GM12878 (cell line): ENCODE measurements at places on chromosomes 1 and 21. TPM values are rescaled to one million over a fixed set of nuclear protein-coding genes. Genes with fewer than 3 reads are reported as not detected.
A peak's percentile ranks its signal among the peaks of the same experiment; 100 is the strongest.

DNA sequence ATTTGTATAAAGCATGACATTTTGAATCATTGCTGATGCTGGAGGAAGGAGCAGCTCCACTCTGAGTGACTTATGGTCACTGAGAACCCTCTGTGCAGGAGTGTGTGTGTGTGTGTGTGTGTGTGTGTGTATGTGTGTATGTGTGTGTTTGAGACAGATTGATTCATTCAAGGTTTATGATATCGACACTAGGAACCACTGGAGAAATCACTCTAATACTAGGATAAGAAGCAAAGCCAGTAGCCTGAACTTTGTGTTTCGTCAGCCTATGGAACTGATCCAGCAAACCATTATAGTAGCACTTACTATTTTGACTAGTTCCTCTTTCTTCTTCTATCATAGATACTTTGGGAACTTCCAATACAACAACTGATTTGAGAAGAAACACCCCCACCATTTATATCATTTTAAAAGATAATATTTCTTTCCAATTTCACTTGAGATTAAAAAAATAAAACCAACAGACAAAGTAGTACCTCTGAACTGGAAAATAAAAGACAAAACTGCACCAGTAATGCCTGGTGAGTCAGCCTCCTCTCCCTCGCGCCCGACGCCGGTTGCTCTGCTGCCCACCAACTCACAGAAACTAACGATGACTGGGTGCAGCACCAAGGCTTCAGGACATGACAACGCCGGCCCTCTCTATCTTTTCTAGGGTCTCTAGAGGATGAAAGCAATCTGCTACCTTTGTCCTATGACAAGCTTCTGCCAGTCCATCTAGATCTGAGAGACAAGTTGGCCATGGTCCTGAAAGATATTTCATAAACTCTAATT is 20.9 kb downstream of the SLAMF1 start:
- H3K36me3 ChIP-seq: peaks cover 12% of the 10 kb centered on the region
- peak overlapping the region; percentile 92 for H3K27ac ChIP-seq
- H3K4me1 ChIP-seq: peaks cover 85% of the 10 kb centered on the region
- peak overlapping the region; percentile 26; the same call in 1 of the 2 replicates for H3K4me3 ChIP-seq
- no peaks in the 10 kb centered on the region for H3K27me3 ChIP-seq

DNA sequence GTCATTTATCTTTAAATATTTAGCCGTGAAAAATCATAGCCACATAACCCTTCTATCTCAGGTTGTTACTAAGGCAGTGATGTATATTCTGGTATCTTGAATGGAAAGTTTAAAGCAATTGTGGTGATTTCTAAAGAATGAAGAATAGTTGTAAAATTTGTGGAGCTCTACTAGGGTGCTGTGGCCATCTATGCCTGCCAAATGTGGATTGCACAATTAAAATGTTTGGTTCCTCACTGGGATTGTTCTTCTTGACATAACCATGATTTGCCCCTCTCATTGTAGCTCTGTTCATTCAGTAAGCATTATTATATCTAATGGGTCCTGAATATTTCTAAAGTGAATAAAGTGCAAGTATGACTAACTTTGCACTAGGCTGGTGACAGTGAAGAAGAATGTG is 50.1 kb downstream of the AK4 start:
- H3K36me3 ChIP-seq: peaks cover 16% of the 10 kb centered on the region; the same call in 1 of the 2 replicates
- H3K27me3 ChIP-seq: no peaks in the 10 kb centered on the region
- no peak overlapping the region for H3K27ac ChIP-seq
- DNase-seq: no peak
- no peak overlapping the region for H3K4me3 ChIP-seq

GRCh38 chr1:26949926-26950319 is 10.3 kb downstream of the KDF1 start:
- no peak overlapping the region for H3K4me3 ChIP-seq
- peaks cover 4% of the 10 kb centered on the region; the same call in 1 of the 2 replicates for H3K36me3 ChIP-seq
- no peak for DNase-seq
- H3K27ac ChIP-seq: no peak overlapping the region

GRCh38 chr1:57741521-57741920 is 317.7 kb upstream of the DAB1 start:
- H3K36me3 ChIP-seq: no peaks in the 10 kb centered on the region
- H3K4me1 ChIP-seq: no peaks in the 10 kb centered on the region
- H3K4me3 ChIP-seq: no peak overlapping the region
- H3K27me3 ChIP-seq: no peaks in the 10 kb centered on the region

DNA sequence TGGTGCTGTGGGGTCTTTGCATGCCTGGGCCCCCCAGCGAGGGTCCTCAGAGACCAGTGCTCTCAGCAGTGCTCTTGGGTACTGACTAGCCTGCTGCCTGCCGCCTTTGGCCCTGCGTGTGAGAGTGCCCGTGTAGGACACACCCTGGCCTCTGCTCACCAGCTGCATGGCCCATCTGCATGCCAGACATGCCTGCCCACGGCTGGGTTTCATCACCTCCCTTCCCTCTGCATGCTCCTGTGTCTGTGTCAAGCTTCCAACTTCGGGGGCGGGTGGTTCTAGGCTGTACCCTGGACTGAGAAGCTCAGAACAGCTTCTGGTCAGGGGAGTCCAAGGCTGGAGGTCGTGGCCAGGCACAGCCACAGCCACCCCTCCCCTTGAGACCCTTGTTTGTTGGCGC is 56.9 kb downstream of the PTPRF start:
- H3K4me3 ChIP-seq: no peak overlapping the region
- no peak overlapping the region for H3K27ac ChIP-seq
- H3K36me3 ChIP-seq: no peaks in the 10 kb centered on the region
- DNase-seq: no peak

GRCh38 chr1:99532276-99532580 is 113.7 kb upstream of the PALMD start:
- H3K27ac ChIP-seq: no peak overlapping the region
- no peaks in the 10 kb centered on the region for H3K4me1 ChIP-seq
- no peak for DNase-seq
- H3K27me3 ChIP-seq: no peaks in the 10 kb centered on the region; the same call in 1 of the 2 replicates
- no peaks in the 10 kb centered on the region for H3K36me3 ChIP-seq

DNA sequence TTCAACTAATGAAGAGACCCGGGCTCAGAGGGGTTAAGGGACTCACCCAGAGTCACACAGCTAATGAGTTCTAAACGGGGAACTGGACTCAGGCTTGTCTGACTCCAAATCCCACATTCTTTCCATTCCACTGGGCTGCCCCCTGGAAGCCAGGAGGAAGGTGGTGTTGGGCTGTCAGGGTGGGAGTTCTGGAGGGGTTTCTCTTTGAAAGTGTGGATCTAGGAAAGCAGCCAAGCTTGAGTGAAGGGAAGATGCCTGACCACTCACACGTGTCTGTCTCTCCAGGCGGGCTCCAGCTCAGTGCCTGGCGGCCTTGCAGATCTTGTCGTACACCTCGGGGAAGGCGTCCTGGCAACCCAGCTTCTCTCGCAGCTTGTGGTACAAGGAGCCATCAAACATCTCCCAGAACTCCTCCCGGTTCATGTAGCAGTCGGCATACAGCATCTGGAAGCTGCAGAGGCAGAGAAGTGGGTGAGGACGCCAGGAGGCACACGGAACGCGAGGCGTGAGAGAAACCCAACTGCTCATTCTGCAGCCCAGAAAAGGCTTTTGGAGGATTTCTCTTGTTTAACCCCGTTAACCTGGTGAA is 35.0 kb downstream of the DHCR24 start:
- H3K27me3 ChIP-seq: no peaks in the 10 kb centered on the region
- DNase-seq: no peak
- no peaks in the 10 kb centered on the region for H3K4me1 ChIP-seq
- H3K27ac ChIP-seq: no peak overlapping the region

DNA sequence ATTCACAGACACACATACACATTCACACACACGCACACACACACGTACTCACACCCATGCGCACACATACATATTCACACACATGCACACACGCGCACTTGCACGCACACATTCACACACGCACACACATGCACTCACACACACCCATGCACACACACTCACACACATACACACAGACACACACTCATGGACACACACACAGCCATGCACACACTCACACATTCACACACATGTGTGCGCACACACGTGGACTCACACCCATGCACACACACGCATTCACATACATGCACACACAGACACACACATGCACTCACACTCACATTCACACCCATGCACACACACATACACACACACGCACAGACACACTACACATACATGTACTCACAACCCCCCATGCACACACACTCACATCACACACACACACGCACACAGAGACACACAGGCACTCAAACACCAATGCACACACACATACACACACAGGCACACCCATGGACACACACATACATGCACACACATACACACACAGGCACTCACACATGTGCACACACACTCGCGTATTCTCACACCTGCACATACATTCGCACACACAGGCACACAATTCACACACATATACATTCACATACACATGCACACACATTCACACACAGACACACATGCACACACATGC is 589.1 kb downstream of the PTPRU start:
- no peak for DNase-seq
- H3K4me1 ChIP-seq: no peaks in the 10 kb centered on the region

DNA sequence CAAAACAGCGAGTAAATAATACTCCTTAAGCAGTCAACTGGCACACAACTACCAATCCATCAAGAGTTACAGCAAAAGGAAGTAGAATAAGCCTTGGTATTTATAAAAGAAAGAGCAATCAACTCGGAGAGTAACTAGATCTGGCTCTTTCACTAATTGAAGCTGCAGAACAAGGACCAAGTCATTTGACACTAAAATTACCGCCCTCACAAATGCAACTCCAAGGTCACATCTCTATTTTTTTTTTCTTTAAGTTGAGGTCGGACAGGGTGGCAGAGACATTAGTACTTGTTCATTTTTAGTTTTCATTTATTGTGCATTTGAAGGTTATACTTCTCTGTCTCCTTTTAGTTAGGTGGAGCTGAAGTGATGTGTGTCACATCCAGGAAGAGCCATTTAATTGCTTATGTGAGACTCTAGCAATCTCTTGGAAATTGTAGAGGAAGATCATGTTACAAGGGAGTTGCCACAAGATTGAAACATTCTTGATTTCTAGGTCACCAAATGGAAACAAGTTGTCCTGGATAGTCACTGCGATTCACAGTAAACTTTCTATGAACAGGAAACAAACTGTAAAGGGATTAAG is 138.1 kb upstream of the ADAMTS5 start:
- H3K4me1 ChIP-seq: no peaks in the 10 kb centered on the region
- H3K27ac ChIP-seq: no peak overlapping the region
- H3K4me3 ChIP-seq: no peak overlapping the region
- DNase-seq: no peak
- no peaks in the 10 kb centered on the region for H3K27me3 ChIP-seq

DNA sequence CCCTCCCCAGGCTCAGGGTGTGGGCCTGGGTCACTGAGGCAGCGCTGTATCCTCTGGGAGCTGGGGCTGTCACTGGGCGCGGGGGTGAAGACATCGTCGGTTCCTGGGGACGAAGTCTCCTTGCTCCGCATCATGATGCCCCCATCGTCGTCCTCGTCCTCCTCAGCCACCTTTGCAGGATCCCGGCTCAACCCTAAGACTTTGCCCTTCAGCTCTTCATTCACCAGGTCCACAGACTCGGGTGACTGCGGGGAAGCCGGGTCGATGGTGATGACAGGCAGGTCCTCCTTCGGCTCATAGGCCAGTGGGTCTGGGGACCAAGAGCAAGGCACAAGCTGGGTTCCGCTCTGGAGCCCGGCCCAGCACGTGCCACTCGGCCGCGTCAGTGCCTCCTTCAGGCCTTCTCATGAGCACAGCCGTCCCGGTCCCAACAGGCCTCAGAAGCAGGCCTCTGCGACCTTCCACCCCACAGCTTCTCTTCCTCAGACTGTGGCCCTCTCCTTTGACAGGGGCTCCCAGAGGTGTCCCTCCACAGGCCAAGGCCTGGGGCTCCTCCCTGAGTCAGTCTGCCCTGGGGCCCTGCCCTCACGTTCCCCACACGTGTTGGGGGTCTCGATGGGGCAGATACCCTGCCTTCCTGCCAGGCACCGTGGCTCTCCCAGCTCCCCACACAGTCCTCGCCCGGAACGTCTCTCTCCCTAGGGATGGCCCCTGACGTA is 54.4 kb downstream of the SLC9A1 start:
- DNase-seq: no peak
- no peaks in the 10 kb centered on the region for H3K27me3 ChIP-seq
- H3K27ac ChIP-seq: no peak overlapping the region
- peaks cover 1% of the 10 kb centered on the region; the same call in 1 of the 2 replicates for H3K36me3 ChIP-seq
- peaks cover 14% of the 10 kb centered on the region for H3K4me1 ChIP-seq

GRCh38 chr1:57162607-57163261 is 196.9 kb upstream of the C8B start:
- H3K4me3 ChIP-seq: no peak overlapping the region
- no peaks in the 10 kb centered on the region for H3K4me1 ChIP-seq
- no peak overlapping the region for H3K27ac ChIP-seq
- H3K36me3 ChIP-seq: no peaks in the 10 kb centered on the region

The A3GALT2 gene
- polyA plus RNA-seq: not detected in 2 replicates

The ITLN2 gene
- not detected in 2 replicates for polyA plus RNA-seq

The TFF2 gene
- not detected in 2 replicates for polyA plus RNA-seq

The RNF186 gene
- 0.41 TPM in 1 of 2 replicates, not detected in the other for polyA plus RNA-seq

The CD1D gene
- not detected in 2 replicates for polyA plus RNA-seq

The NMNAT2 gene
- 0.92 and 1.4 TPM in 2 replicates for polyA plus RNA-seq

The NOTCH2 gene
- 0.46 and 0.70 TPM in 2 replicates for polyA plus RNA-seq

The BRINP2 gene
- not detected in 2 replicates for polyA plus RNA-seq

The LY9 gene
- 6.8 and 7.4 TPM in 2 replicates for polyA plus RNA-seq
